ENCODE measurements at places on chromosomes 6 and 20.

GRCh38 chr6:20366082-20366830, 35.4 kb upstream of the E2F3 start:
- peak; percentile 43 for DNase-seq

DNA sequence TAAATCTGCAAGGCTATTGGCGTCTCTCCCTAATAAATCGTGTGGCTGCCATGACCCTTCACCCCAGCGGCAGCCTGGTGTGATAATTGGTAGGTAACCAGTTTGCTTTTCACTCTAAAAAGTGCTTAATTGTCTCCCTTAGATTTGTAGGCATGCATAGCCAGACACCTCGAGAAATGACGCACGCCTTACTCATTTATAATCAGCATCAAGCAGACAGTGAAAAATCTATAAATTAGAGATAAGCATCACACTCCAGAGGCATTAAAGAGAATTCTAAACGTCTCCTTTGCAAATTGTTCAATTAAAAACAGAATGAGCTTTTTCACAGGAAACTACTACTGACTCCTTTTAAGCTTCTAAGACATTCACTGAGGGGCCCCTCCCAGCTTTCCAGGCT, 110.2 kb upstream of the RPS6KA2 start:
- DNase-seq, result no peak

DNA sequence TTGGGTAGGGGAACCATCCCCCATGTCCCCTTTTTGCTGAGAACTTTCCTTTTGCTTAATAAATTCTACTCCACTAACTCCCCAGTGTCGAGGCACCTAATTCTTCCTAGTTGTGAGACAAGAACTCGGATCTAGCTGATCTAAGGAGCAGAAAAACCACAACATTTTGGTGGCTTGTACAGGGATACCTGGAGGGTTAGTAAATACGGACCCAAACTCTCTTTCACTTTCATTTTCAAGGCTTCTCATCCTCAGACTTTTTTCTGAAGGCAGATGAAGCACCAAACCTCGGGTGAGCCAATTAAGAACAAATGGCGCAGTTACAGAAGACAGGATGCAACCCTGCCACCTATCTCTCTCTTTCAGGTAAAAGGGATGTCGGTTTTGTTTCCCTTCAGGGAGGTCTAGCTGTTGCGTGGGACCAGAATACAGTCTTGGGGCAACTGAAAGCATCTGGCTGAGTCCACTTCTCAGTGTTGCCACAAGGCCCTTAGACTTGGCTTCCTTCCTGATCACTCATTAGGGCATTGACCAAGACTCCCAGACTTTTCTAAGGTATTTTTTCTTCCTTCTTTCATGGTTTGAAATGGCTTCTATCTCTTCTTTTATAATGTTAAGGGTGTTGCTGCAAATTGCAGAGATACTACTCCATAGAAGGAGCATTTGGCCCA, 11.1 kb upstream of the HTR1B start:
- no peak for DNase-seq

DNA sequence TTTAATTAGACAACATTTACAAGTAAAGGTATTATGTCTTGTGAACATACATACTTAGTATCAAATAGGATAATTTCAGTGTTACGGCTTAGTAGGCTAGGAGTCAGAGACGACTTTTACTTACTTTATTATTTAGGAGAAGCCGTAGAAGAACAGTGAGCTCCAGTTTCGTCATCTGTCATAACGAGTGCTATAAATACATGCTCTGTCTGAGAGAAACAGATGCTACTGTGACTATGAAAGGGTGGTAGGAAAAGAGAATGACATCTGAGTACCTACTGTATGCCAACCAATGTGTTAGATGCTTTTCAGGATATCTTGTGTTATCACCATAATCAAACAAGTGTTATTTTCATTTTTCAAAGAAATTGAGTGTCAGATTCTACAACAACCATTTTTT, 119.0 kb downstream of the EYA4 start:
- no peak for DNase-seq

DNA sequence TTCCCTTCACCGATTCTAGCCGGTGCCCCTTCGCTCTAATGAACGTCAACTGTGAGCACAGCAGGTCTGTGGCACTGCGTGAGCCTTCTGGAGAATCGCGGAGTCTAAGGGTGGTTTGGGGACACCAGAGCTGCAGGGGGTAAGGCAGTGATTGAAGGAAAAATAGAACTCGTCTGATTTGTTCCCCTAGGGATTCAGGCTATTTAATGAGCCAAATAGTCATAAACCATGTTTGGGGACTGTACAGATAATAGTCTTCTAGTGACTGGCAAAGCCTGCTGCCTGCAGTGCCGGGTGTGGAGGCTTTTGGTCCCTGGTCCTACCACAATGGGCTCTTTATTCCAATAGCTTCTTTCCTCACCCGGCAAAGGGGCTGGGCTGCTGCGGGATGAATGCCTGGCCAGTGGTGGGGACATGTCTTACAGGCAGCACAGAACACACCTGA, 11.1 kb upstream of the NTSR1 start:
- DNase-seq, result no peak

DNA sequence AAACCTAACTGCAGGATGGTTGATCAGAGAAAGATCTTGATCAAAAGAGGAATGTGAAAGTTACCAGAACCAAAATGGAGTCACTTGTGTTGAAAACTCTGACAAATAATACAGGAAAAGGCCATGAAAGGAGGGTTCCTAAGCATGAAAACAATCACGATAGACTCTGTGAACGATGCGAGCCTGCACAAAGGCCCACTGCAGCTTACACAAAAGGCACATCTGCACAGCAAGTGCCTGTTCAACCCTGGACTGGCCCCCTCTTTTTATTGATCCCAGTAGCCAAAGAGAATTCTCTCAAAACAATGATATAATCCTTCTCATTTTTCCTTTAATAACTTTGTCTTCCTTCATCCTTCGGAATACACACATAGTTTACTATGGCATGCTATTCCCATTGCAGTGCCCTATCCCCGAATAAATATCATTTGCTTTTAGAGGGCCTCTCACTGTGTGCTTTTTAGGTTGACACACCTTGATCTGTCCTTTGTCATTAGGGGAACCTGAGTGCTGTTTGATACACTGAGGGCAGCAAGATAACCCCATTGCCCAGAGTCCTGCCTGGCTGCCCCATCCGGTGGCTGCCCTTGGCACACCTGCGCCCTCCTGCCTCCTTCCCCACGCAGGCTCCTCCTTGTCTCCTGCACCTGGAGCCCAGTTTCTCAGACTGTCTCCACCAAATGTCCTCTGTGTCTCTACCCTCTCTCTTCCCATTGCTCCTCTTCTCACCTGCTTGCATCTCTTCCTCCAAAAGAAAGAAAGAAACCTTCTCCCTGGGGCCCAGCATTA, 98.3 kb upstream of the FRMD1 start:
- no peak for DNase-seq

DNA sequence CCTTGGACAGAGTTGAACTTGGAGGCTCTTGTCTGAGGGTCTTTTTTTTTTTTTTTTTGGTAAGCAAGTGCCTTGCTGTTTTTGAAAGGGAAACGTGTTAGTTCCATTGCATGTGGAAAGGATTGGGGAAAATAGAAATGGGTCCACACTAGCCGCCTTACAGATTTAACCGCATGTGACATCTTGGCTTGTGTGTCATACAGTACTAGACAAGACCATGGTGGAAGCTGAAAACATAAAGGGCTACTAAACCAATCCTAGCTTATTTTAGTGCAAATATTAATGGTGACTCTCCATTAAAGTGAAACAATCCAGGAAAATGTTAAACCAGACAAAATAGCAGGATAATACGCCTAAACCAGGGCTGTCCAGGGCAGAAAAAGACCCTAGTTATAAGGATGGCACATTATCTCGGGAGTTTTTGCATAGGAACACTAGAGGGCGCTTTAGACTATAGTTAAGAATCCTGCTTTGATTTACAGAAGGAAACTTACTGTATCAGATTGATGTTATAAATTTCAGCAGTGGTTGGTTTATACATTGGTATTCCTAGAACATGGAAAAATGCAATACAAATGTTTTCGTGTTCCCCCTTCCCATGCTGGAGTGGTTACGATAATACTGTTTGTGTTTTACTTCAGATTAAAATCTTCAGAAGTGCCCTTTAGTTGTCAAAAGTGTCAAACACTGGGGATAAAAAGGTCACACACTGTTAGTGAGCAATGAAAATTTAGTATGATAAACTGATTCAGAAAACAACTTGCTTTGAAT, 59.8 kb upstream of the DEK start:
- peak; percentile 53 for DNase-seq

GRCh38 chr6:35317483-35318195, 20.0 kb downstream of the DEF6 start:
- DNase-seq, result no peak

DNA sequence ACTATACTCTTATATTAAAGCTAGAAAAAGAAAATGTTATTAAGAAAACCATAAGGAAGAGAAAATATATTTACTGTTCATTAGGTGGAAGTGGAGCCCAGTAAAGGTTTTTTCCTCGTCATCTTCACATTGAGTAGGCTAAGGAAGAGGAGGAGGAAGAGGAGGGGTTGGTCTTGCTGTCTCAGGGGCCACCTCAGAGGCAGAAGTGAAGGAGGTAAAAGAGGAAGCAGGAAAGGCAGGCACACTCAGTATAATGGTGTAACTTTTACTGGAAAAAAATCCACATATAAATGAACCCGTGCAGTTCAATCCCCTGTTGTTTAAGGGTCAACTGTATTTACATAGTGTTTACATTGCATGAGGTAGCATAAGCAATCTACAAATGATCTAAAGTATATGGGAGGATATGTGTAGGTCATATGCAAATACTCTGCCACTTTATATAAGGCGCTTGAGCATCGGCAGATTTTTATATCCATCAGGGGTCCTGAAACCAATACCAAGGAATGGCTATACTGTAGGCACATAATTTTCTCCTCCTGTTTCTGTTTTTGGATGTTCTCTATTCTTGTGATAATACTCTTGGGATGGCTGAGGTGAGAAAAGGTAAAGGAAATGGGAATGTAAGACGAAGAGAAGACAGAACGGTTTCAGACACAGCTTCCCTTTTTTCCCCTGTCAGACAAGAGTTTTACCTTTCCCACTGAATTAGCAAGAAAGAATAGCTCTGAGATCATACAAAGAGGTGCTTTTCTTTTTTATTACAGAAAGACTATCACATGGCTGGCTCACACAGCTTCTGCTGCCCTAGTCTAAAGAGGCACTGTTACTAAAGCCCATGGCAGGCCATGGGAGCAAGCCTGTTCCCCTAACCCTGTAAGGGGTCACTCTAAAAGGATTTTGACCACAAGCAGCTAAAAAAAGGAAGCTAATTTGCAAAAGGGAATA, 59.9 kb downstream of the NUDT3 start:
- no peak for DNase-seq

Data from CD4-positive, alpha-beta T cell treated with Interleukin-15 for 4 hours (primary cell).